ENCODE measurements at places on chromosomes 6 and 20.
A peak's percentile ranks its signal among the peaks of the same experiment; 100 is the strongest.

- no peak for DNase-seq
Measured at GRCh38 chr20:10524643-10525042, 89.5 kb downstream of the SLX4IP start.

GRCh38 chr6:82259389-82259788 is 11.8 kb upstream of the IBTK start:
- DNase-seq, result no peak

DNA sequence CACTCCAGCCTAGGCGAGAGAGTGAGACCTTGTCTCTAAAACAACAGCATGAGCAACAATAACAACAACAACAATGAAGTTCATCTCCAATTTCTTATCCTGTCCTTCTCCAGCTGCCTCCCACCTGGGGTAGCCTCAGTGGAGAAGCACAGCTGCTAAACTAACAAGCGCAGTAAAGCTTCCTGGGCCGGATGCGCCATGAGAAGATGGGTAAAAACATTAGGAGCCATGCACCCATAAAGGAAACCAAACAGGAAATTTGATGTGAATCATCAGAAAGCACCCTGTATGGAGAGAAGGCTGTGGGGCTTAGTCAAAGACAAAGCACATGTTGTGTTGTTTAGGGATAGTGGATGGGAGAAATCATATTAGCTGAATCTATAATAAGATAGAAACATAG is 61.1 kb upstream of the CCN6 start:
- no peak for DNase-seq

GRCh38 chr6:51477711-51478311 is 609.6 kb downstream of the PKHD1 start:
- no peak for DNase-seq

DNA sequence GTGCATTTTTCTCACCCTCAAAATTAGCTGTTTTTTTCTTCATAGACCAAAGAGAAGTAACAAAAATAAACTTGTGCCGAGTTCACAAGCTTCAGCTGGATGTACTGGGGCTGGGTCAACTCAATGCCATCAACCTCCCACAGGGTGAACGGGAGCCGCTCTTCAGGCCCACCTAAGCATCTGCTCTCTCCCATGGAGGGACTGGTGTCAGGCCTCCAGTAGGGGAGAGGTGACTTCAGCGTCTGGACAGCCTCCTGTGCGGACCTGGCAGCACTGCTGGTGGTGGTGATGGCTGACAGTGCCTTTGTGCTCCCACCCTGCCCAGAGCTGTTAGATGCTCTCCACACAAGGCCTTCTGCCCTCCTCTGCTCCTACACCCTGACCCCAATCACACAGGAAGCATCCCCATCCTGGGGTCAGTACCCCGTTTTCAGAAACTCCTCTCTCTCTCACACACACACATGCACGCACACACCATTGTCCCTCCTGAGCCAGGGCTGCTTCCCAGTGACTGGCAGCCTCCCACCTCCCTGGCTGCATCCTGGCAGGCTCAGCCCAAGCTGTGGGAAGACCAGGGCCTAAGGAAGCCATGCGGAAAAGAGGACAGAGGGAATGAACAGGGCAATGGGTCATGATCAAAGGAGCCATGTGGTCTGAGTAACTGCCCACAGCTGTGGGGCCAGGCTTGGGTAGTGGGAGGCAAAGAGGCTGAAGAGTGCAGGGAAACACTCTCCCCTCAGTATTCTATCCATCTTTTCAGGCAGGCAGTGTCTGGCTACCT is 17.7 kb downstream of the CST8 start:
- DNase-seq, result no peak

DNA sequence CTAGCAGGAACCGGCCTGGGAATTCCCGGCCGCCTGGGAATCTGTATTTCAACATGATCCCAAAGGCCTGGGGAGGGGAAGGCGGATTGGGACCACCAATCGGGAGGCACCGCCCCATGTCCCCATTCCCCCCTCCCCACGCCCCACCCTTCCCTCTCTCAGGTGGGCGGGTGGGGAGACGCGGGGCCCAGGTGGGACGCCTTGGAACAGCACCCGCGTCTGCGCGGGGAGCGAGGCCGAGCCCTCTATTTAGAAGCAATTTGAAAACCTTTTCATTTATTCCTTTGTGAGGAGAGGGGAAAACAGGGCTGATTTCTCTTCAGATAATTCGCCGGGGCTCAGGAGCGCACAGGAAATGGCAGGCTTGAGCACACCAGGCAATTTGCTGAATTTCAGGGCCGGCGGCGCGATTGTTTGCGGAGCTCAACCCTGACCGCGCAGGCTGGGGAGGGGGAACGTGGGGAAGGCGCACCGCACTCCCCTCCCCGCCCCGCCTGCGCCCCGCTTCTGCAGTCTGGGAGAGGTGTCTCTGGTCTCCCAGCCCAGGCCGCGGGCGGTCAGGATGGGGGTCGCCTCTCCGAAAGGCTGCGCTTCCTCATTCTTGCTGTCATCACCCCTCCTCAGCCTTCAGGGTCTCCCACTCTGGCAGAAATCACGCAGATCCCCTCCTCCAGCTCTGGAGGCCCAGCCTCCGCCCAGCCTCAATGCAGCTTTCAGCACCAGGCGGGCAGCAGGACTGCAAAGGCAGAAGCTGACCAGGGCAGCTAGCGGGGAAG is 170.0 kb downstream of the GRM4 start:
- DNase-seq, result no peak

- no peak for DNase-seq
Measured at GRCh38 chr6:144697369-144697760, 412.2 kb downstream of the UTRN start.

DNA sequence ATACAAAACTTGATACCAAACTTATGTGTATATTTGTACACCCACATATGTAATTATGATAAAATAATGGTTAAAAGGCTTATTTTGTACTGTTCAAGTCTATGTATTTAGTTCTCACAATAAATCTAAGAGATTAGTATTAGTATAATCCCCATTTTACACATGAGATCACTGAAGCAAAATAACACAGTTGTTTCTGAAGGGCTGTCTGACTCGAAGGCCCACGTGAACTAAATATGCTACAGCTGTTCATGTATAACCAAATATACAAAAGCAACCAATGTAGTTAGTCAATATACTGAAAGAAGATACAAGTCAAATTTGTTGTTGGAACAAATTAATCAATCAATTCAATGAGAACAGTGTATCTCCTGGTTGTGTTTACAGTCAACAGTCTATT is 959.2 kb downstream of the EPHA7 start:
- DNase-seq, result no peak

DNA sequence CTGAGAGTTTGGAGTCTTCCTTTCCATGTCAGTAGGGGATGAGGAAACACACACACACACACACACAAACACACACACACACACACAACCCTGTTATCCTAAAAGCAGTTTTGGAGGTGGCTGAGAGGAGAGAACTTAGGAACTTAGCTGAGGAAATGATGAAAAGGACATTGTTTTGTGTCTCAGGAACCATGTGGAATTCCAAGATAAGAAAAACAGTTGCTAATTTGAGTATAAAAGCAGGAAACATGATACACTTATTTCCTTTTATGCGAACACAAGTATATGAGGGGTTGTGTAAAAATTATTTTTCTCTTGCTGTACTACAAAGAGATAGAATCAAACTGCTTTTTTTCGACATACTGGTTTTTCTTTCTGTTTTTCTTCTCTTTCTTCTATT is at the start of gene MYCT1:
Gene MYCT1 (plus strand): TSS at position 264 of the 400 bp plus-strand sequence. CDS start 6 bp downstream, at position 270.
- no peak for DNase-seq

- DNase-seq, result no peak
Measured at GRCh38 chr6:1028723-1029122, 283.2 kb upstream of the FOXQ1 start.

- no peak for DNase-seq
Measured at GRCh38 chr6:47162793-47163192, 120.7 kb upstream of the ADGRF1 start.

GRCh38 chr6:54629131-54629530 is 217.4 kb upstream of the FAM83B start:
- DNase-seq, result no peak

- no peak for DNase-seq
Measured at GRCh38 chr6:11152581-11152980, 41.1 kb upstream of the ERVFRD-1 start.

DNA sequence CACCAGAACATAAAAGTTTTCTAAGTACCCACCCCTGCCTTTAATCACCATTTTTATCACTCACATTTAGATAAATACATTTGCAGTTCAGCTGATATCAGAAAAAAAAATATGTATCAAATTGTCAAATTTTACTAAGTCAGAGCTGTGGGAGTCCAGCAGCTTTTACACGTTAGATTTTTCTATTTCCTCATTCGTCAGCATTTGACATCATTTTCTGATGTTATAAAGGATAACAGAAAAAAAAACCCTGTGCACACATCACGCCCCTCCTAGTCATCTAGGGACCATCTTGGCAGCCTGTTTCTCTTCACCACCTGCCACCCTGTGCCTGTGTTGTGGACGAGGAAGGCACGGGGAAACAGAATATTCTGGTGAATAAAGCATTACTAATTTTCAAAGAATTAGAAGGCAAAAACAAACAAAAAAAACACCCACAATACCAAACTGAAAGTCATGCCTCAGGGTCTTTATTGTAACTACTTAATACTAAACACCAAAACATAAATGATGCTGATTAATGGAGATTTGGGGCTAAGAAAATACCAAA is 12.4 kb downstream of the B4GALT5 start:
- peak; percentile 49 for DNase-seq

GRCh38 chr6:84003654-84004053 is 29.9 kb upstream of the MRAP2 start:
- DNase-seq, result no peak

GRCh38 chr6:40253420-40253819 is 319.2 kb upstream of the MOCS1 start:
- DNase-seq, result no peak

DNA sequence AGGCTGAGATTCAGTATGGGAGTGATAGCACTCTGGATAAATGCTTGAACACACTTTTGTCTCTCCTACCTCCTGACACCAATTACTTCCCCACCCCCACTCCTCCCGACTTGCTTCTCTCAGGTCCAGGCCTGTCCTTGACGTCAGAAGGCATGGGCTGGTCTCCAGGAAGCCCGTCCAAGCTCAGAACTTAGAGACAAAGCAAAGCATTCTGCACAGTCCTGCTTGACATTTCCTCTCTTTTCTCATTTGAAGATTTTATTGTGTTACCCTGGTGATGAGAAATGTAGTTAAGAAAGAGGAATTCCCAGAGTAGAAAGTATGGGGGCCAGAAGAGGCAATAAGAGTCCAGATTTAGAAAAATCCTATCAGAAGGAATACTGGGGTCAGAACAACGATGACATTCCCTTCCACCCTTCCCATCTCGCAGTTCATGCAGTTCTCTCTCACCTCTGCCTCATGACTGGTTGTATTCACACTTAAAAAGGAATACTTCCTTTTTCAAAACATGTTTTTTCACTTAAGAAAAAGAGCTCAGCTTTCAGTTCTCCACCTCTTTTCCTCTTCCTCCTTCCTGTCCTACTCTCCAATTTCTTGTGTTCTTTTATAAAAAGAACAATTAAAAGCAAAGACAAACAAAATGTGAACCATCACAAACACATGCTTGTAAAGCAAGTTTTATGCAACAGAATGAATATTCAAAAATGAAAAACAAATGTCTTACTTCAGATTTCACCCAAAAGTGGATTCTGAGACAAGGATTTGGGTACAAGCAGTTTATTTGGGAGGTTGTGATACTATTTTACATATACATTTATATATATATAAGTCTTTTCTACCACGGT is 18.5 kb upstream of the FAM184A start:
- no peak for DNase-seq
